ENCODE measurements at places on chromosomes 6 and 20.

DNA sequence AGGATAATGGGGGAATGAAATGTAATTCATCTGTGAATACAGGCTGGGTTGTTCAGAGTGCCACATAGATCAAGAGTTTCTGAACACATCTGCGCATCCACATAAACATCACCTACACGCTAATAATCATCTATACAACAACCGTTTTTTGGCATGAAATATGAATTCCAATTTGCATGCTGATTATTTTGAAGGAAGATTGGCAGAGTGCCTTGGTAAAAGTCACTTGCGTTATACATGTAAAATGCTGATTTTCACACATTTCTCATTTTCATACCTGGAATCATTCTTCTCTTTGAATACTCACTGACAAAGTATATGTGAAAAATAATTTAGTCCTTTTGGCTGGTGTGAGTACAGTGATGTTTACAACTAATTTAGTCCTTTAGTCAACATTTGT lies 17.7 kb downstream of the COL9A1 start:
- no peak for DNase-seq

- DNase-seq = no peak
These were observed 5.2 kb downstream of the HFE start for GRCh38 chr6:26092443-26092842.

DNA sequence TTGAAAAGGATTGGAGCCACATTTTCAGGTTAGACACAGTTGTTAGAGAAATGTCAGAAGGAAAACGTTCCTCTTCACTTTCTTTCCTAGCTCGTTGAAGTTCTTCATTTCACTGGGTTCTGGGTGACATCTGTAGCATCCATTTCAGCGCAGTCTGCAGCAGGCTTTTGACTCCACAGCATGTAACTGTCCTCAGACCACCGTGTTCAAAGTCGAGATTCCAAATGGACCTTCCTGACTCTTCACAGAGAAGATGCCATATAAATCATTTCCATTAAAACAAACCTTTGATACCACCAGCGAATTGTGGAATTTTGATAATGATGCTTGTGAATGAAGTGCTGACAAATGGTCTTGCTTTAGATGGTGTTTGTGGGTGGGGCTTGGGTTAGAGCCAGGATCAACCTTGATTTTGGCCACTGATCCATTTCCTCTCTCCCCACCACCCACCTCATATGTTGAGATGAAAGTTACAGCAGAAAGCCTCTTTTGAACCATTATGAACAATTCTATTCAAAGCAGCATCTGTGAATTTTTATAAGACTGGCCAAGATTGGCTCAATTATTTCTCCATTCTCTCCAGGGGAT lies 185.3 kb upstream of the PREP start:
- no peak for DNase-seq

DNA sequence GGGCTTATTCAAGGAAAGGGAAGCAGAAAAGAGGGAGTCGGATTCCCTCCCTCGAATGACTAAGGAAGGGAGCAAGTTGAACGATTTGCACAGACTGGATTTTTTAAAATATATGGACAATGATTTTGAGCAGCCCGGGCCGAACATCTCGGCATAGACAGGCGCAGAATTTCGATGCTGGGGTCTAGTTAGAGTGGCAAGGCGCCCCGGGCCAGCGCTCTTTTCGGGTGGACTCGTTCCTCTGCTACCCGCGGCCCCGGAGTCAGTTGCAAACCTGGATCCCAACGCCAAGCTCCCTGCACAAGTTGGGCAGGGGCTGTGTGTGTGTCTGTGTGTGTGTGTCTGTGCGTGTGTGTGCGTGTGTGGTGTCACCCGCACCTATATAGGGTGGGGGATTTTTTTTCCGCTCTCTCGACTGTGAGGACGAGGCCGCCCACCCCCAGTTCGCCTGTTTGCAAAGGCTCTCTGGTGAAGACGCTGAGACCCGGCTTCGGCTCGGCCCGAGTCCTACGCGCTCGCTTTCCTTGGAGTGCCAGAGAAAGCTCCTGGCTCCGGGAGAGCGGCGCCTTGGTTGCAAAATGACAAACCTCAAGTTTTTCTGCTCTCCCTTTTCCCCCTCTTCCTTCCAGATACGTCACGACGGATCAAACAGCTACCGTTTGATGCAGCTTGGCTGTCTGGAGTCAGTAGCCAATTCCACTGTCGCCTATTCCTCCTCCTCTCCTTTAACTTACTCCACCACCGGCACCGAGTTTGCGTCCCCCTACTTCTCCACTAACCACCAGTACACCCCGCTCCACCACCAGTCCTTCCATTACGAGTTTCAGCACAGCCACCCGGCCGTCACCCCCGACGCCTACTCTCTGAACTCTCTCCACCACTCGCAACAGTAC lies 1.4 kb downstream of the TFAP2D start:
- DNase-seq = no peak

DNA sequence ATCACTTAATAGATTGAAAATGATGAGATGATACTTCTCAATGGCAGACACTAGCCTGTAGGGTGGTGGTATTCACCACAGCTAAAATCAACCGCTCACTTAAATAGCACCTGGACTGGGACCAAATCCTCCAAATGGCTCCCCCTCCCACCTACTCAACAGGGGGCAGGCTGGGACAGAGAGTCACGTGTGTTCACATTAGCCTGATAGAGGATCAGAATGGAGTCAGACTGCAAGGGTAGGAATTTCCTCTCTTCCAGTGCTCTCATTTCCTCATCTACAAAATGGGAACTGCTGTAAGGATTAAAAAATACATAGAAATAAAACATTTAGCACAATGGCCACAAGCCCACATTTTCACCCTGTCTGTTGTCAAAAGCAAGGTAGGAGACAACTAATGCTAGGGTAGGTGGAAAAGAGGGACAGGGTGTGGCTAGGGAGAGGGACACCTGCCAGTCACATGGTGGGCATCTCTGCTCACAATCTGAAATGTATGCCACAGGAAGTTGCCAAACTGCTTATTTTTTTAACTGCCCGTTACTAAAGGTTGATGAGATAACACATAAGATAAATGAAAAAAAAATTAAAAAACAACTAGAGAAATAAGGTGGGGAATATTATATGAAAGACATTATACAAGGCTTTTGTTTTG lies 55.3 kb downstream of the BACH2 start:
- DNase-seq = no peak

- DNase-seq = no peak
These were observed 80.5 kb upstream of the FRMD1 start for GRCh38 chr6:168159506-168159905.

- DNase-seq = no peak
These were observed 83.7 kb downstream of the ELOVL5 start for GRCh38 chr6:53264915-53265607.

DNA sequence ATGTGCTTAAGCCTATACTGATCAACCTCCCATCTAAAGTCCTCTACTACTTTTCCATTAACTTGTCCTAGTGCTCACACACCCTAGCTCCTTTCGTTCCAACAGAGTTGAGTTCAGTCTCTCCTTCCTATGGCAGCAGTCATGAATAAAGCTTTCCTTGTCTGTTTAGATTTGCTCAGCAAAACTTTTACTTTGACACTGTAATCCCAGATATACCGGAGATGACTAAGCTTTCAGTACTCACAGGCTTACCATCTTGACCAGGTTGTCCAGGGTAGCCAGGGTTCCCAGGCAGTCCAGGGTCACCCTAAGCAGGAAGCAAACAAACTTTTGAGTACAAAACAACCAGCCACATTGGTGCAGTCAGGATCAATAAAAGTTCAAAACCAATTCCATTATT lies 90.7 kb downstream of the COL21A1 start:
- DNase-seq = no peak

- DNase-seq = no peak
These were observed 65.8 kb upstream of the THEMIS start for GRCh38 chr6:127966616-127967015.

GRCh38 chr6:44667668-44668390 lies 280.3 kb downstream of the CDC5L start:
- DNase-seq = no peak

DNA sequence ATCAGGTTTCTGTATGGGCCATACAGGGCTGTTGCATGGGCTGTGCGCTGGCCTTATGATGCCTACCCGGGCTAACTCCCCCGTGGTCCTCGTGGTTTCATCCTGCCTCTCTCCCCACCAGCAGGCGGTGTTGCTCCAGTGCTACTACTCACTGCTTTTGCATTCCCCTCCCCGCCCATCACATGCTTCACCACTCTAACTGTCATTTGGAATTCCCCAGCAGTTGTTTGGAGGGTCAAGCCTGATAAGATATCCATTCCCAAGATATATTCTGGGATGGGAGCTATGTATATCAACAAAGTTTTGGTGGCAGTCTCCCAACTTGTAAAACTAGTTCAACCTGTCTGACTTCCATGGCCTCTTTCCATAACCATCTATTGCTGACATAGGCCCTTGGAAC lies 233.2 kb upstream of the SOX4 start:
- no peak for DNase-seq

DNA sequence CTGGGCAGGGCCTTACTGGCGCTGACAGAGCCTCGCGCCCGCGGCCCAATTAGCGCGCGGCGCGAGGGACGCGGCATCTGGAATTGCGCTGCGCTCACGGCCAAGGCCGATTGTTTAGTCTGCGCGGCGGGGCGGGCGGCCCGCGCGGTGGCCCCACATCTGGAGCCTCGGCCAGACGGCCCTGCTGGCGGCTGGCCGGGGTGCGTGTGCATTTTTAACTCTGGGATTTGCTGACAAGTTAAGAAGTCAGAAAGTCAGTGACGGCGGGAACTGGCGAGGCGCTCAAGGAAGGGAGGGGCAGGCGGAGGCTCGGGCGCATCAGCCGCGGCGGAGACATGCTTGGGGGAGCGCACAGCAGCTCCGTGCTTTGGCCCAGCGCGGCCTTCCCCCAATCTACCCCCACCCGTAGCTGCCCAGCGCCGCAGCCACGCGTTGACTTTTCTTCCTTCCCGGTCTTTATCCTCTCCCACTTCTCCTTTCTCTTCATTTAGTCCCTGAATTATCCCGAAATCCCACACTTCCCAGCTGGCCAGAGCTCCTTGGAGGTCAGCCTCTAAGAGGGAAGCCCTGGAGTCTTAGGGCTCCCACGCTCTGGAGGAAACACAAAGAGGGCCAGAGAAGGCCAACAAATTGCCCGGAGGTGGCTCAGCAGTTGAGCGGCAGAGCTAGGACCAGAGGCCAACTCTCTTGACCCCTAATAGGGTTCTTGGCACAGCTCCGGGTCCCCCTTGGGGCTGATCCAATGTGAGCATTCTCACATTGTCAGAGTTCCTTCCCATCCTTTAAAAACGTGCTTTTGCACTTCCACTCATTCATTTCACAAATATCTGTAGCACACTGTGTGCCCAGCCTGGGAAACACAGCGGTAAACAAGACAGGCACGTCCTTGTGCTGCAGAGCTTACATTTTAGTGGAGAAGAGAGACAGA lies 40.8 kb upstream of the FOXP4 start:
- DNase-seq = no peak

- DNase-seq = no peak
These were observed 13.0 kb upstream of the ABHD16B start for GRCh38 chr20:63848003-63848911.

DNA sequence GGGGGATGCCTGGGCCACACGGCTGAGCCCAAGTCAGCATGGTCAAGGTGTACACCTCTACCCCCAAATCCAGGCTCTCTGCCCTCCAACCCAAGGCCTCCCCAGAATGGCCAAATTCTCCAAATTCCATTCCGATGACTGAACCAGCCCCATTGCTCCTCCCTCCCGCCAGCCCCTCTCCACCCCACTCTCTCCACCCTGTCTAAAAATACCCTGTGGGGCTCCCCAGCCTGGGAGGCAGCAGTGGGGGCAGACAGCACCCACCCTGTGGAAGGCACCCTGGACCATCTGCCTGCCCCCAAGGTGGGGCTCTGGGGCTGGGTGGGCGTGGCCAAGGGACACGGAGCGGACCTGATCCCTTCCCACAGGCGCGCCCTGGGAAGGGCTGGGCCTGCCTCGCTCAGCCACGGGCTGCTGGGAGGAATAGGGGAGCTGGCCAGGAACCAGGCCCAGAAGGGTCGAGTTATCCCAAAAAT lies 11.4 kb downstream of the TEAD3 start:
- no peak for DNase-seq

DNA sequence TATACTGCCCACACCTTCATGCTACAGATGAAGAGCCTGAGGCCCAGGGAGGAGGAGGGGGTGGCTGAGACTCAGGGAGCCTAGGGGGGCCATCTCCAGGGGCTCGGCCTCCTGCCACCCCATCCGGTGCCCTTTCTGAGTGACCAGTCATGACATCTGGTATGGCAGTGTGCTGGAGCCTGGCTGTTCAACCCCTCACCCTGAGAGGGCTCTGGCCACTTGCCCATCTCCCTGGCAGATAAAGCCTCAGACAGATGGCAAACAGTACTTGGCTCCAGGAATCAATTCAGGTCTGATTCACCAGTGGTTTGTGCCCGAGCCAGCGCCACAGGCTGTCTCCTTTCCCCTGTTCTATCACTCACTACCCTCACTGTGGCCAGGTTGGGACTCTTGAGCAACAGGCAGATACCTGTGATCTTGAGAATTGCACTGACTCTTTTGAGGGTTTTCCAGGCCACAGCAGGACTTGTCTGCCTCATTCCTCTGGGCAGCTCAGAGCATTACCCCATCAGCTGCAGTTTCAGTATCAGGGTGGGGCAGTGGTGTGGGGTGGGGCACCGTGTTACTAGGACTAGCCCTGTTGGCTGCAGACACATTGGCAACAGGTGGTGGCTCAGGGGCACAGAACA lies 22.8 kb downstream of the SRSF3 start:
- DNase-seq = no peak

DNA sequence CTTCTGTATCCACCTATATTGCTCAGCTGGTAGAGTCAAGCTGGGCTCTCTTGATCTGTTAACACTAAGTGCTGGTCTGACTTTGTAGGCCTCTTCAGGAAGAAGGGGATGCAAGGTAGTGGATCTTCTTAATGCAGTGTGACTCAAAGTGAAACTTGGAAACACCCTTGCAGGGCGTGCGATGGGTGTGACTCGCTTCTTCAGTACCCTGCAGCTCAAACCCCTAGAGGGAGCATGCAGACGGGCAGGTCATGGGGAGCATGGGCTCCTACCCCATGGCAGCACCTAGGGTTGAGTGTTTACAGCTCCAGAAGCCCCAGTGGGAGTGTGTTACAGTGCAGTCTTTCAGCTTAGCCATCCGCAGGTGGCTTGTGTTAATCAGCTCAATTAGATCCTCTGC lies 757 bp upstream of the SAMD3 start:
- DNase-seq = peak; percentile 48

DNA sequence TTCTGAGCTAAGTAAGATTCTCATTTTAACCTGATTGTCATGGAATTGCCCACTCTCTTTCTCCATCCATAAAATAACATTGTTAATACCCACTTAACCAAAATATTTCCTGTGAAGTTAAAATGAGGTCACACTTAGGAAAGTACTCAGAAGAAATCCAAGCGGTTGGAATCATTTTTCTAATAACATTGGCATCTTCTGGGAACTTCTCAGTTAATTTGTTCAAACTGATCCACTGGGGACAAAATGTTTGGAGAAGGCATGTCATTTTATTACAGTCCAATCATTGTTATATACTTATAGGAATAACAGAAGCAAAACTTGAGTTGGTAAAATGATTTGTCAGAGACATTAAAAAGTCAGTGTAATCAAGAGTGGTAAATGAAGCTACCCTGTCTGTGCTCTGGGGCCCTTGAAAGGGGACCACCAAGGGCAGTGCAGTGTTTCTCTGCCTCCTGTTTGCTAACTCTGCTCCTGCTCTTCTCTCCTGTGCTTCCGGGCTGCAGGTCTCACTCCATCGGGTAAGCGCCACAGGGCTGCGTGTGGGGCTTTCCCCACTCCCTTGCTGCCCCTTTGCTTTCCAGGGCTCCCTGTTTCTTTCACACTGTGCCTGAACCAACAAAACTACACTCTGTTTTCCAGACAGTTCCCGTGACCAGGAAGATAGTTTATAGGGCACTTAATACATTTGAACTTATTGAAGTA lies 50.1 kb downstream of the HDDC2 start:
- no peak for DNase-seq

GRCh38 chr6:137840252-137840651 lies 26.8 kb upstream of the TNFAIP3 start:
- no peak for DNase-seq

- DNase-seq = no peak
These were observed 27.3 kb downstream of the BACH2 start for GRCh38 chr6:90269334-90269733.
